ENCODE measurements at places on chromosomes 13 and 19.

DNA sequence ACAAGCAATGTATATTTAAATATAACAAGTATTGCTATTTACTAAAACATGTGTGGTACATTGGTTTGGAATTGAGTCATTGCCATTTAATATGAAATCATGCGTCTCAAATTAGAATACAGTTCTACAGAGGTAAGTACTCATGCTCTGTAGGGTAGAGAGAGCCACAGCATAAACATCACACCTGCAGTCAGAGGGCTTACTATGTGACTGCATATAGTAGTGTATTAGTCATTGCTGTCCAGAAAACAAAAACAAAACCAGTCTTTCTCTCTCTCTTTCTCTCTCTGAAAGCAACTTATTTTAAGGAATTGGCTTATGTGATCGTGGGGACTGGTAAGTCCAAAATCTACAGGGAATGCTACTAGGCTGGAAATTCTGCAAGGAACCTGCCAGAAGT lies 370.3 kb downstream of the GPC5 start:
- H3K27ac ChIP-seq = no peak overlapping the region
- H3K36me3 ChIP-seq = no peaks in the 10 kb centered on the region
- no peaks in the 10 kb centered on the region for H3K4me1 ChIP-seq
- no peaks in the 10 kb centered on the region for H3K27me3 ChIP-seq

DNA sequence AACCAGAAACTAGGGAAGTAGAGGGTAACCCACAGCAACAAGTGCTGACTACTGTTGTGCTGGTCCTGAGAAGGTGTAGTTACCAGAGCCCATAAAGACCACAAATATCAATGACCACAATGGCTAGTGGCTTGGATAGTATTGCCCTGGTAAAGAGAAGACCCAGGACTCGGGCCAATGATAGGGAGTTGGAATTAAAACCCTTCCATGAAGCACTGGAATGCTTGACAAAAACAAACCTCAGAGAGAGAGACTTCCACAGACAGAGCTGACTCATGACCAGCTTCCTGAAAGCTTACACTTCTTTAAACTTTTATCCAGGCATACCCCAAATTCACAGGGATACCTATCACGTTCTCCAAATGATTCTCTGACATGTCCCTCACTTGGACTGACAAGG lies 60.5 kb downstream of the WDR87 start:
- H3K27ac ChIP-seq = no peak overlapping the region
- H3K4me1 ChIP-seq = no peaks in the 10 kb centered on the region
- no peaks in the 10 kb centered on the region for H3K36me3 ChIP-seq
- no peak for DNase-seq
- H3K27me3 ChIP-seq = no peaks in the 10 kb centered on the region

- H3K4me1 ChIP-seq = no peaks in the 10 kb centered on the region
- no peak overlapping the region for H3K4me3 ChIP-seq
- H3K27me3 ChIP-seq = no peaks in the 10 kb centered on the region
- no peak for DNase-seq
Measured at GRCh38 chr19:50512999-50513745, 541 bp downstream of the ASPDH start.

DNA sequence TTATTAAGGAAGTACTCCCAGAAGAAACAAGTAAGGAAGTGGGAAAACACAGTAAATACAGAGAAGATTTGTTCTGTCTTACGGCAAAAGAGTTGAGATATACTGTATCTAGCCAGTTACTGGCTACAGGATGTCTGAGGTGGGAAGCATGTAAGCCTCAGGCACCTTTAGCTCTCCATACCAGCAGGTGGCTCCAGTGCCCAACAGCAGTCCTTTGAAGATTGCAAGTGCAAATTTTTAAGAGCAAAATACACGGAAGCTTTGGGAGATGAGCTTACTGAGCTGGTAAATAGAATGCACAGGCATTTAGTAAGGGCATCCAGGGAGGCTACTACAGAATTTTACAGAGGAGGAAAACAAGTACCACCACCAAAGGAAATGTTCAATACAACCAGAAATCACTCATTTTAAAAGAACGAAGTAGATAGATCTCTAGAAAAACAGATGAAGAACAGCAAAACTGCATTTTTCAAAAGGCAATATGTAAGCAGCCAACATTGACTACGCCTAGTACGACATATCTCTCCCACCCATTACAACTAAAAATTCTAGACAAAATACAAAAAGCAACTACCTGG lies 57.9 kb upstream of the VSTM2B start:
- no peaks in the 10 kb centered on the region for H3K27me3 ChIP-seq
- DNase-seq = peak; percentile 71
- no peak overlapping the region for H3K4me3 ChIP-seq
- H3K27ac ChIP-seq = no peak overlapping the region
- H3K36me3 ChIP-seq = no peaks in the 10 kb centered on the region

- no peaks in the 10 kb centered on the region for H3K36me3 ChIP-seq
- no peak overlapping the region for H3K27ac ChIP-seq
- H3K4me1 ChIP-seq = no peaks in the 10 kb centered on the region
- no peak for DNase-seq
- H3K4me3 ChIP-seq = no peak overlapping the region
Measured at GRCh38 chr13:21328836-21329477, 130.1 kb downstream of the ZDHHC20 start.

DNA sequence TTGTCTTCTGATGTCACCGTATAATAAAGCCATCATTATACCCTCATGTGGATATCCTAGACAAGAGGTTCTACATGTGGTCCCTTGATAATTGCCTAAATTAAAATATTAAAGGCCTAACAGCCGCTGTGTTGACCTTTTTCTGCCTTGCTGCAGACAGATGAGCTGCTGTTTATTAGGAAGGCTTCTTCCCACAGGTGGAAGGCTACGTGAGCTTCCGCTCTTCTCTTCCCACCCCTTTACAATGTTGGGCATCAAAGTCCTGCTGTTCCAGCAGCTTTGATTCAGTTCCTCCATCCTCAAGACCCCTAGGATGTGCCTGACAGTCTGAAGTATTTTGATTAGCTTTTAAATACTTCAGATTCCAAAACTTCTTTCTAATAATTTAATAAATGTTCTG lies 217.1 kb downstream of the PCCA start:
- H3K27me3 ChIP-seq = no peaks in the 10 kb centered on the region
- no peak overlapping the region for H3K27ac ChIP-seq
- no peaks in the 10 kb centered on the region for H3K4me1 ChIP-seq
- no peaks in the 10 kb centered on the region for H3K36me3 ChIP-seq

Measured in mesendoderm (in vitro differentiated cells).